ENCODE measurements at places on chromosomes 5 and 9.
A peak's percentile ranks its signal among the peaks of the same experiment; 100 is the strongest.

DNA sequence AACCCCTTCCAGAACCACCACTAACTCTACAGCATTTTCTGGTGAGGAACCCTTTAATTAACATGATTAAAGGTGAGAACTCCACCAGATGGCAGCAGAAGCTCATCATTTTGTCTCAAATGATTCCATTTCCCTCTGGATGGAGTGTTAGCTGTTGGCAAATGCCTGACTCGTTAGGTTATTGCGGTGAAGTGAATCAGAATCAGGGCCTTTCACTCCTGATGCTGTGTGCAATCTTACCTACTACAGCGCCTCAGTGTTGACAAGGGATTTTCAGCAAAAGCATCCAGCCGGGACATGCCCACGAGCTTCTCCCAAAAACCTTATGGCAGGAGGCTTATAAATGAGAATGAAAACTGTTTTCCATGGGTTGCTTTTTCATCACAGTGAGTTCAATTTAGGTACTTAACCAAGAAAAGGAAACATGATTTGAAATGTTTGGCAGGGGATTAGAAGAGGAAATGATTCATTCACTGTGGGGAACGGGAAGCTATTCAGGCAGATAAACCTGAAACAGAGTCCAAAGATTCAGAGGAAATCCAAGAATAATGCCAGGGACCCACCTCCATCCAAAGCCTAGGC, 48.0 kb upstream of the CAST start:
- peak; percentile 25 for DNase-seq

GRCh38 chr9:87212605-87213021, 265.3 kb upstream of the GAS1 start:
- DNase-seq: no peak

DNA sequence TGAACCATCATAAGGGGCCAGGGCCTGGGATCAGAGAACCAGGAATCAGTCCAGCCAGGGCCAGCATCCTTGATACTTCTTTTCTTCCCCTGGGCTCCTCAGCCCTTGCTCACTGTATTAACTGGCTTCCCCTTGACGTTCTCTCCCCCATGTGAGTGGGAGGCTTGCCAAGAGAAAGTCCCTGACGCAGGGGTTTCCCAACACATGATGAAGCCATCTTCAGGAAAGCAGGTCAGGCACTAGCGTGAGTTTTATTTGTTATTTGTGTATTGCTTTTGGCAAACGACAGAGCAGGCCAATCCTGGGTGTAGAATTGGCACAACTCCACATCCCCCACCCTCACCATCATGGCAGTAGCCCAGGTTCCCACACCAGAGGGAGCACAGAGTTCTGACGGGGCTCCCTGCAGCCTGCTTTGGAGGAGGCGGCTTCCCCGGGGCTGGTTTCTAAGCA, 165.5 kb upstream of the NFIL3 start:
- DNase-seq: no peak

GRCh38 chr5:67971223-67971830, 244.2 kb upstream of the PIK3R1 start:
- no peak for DNase-seq

DNA sequence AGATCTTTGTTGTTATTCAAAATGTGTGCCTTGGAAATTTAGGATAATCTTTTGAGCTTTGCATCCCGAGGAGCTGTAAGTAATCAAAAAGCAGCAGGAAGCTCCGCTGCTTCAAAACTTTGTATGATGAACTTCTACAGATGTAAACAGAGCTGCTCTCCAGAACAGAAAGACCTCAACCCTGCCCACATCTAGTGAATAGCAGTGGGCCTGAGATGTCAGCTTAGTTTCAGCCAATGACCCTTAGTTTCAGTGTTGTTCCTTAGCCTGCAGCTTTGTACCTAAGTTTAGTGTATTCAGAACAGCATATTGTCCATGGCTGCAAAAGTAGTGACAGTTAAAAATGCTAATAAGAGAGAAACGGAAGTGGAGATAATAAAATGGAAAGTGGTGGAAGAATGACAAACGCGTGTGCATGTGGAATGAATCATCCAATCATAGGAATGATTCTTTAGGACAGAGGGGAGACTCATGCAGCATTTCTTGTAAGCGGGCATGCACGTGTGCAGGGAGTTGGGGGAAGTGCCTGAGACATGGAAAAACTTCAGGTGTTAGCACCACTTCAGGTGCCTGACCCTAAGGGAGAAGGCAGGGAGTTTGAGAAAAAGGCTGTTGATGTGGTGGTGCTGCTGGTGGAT, 24.9 kb downstream of the SNX24 start:
- DNase-seq: no peak

DNA sequence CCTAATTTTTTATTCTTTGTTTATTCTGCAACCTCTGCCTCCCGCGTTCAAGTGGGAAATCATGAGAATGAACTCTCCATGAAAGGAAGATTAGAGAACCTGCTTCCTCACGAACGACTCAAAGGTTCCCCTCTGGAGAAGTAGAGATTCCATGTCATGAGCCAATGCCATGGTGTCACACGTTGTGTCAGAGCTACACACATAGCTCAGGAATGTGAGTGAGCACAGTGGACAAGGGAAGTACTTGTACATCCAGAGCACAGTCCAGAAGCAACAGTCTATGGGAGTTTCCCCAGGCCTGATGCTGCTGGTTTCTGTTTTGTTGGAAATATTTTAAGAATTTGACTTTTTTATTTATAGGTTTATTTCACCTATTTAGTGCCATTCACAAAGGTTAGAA, 26.8 kb upstream of the PPP2CA start:
- DNase-seq: no peak

- DNase-seq: no peak
Measured at GRCh38 chr9:133955821-133956411, 36.2 kb downstream of the VAV2 start.

GRCh38 chr9:97307091-97307490, 368 bp upstream of the CCDC180 start:
- DNase-seq: peak; percentile 34

- DNase-seq: no peak
Measured at GRCh38 chr9:16704116-16705110, 166.1 kb downstream of the BNC2 start.

GRCh38 chr9:125732562-125732961, 14.6 kb upstream of the PBX3 start:
- DNase-seq: no peak

GRCh38 chr5:75848077-75848476, 130.8 kb upstream of the POC5 start:
- no peak for DNase-seq

DNA sequence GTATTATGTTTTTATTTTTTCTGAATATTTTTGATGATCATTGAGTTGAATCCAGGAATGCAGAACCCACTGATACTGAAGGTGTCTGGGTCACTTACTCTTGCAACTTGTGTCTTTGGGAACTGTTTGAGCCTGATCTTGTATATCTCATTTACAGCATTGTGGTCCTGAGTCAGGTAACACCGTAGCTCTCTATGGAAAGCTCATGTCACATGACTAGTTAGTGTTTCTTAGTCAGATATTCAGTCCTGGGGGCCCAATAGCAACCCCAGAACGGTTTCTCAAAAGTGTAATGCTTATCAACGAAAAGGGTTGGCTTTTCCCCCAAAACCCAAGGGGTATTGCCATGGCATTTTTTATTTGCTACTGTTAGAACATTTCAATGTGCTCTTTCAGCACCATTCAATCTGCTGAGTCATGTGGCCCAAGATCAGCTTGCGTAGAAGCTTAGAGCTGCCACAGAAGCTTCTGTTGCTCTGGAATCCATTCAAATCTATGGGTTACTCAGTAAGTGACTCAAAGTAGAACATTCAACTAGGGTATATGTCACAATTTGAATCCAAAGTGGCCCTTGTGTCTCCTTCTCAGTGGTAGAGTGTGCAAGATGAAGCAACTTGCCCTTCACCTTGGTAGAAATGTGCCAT, 12.1 kb upstream of the PTAR1 start:
- no peak for DNase-seq

GRCh38 chr5:151923866-151924476, 680 bp downstream of the GLRA1 start:
- DNase-seq: no peak

- DNase-seq: no peak
Measured at GRCh38 chr5:57986761-57987341, 473.0 kb downstream of the PLK2 start.

- no peak for DNase-seq
Measured at GRCh38 chr5:103371046-103371607, 112.6 kb downstream of the MACIR start.

DNA sequence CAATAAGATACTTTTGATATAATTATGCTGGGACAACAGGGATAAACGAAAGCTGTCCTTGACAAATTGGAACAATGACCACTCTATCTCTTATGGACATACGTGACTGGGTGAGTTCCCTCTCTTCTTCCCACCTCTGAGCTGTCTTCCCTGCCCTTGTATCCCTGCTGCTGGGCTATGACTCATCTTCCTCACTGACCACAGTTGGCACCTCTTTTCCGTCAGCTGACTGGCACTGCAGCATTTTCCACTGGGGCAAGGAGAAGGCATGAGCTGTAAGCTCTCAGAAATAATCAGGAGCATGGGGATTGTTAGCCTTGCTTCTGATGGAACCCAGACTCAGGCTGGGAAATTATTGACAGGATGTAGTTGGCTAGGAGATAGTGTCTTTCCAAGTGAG, 48.7 kb downstream of the PCSK1 start:
- DNase-seq: no peak

DNA sequence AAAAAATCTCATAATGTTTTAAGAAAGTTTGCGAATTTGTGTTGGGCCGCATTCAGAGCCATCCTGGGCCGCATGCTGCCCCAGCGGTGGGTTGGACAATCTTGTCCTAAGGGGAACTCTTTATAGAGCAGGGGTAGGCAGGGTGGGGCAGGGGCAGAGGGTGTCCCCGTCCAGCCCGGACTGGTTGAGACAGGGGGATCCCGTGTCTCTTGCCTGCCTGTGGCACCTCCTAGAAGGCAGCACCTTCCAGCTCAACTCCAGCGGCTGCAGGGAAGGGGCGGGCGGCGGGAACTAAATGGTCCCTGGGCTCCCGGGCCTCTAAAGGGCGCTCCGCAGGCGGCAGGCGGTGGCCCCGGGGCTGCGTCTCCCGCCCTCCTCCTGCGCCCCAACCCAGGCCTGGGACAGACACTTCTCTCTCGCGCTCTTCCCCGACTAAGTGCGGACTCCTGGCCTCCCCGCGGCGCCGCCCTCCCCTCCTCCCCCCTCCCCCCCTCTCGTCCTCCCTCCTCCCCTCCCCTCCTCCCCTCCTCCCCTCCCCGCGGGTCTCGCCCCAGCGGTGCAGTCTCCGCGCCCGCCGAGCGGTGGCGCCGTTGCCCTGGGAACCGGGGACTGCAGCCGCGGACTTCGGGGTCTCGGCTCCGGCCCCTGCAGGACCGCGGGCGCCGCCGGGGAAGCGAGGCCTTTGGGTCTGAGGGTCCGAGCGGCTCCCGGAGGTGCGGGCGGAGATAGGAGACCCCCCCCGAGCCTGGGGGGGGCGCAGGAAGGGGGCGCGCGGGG, 132.6 kb downstream of the MRPL36 start:
- no peak for DNase-seq

DNA sequence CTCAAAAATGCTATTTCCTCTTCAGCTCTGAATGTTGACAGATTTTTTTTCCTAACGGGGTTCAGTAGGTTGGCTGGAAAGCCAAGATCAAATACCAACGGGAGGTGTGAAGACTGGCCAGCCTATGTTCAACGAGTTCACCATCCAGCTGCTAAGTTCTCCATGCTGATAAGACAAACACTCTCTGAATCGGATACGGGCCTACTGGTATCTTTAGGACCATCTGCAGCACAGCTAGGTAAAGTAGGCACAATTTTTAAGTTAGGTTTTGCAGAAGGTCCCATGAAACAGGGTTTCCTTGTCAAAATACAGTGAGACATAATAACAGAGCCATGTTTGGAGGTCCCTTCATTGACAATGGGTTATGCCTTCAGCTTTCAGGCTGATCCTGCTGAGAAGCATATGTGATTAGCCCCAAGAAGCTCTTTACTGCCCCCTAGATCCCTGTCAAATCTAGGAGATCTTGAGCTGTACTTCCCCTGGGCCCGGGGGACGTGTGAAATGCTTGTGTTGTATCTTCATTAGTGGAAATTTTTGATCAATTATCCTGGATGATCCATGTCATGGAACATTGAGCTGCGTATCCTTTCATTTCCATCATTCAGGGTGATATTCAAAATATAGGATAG, 60.6 kb downstream of the PGM5 start:
- DNase-seq: no peak

GRCh38 chr5:6059137-6059800, 319.1 kb downstream of the MED10 start:
- DNase-seq: no peak

DNA sequence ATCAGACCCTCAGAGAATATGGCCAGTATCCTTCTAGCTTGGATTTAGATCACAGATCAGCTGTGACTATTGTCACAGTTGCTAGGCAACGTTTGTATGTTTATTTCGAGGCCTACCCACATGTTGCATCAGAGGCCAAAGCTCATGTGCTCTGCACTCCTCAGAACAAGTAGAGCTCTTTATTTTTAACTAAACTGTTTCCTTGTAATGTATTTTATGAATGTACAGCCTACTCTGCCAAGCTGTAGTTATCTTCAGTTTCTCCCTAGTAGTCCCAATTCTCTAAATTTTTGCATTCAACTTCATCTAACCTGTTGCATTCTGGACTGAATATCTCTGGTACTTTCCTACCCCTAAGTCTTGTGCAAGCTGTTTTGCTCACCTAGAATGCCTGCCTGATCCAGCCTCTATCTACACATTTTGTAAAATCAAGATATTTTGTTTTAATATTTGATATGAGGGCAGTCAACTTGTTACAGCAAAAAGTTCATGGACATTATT, 52.8 kb downstream of the CAST start:
- DNase-seq: no peak

DNA sequence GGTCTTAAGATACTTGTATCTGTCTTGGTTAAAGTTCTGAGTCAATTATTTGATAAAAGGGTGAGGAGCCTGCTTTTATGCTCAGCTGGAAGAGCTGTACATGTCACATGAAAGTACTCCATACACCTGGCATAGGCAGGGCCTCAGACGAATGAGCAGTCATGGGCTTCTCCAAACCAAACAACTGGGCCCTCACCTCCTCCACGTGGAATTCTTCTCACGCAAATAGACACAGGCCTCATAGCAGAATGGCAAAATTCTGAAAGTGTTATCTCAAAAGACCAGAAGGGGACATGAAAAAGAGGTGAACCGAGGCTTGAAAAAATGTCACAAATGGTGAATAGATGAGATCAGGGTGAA, 48.6 kb downstream of the FAM240B start:
- DNase-seq: no peak

DNA sequence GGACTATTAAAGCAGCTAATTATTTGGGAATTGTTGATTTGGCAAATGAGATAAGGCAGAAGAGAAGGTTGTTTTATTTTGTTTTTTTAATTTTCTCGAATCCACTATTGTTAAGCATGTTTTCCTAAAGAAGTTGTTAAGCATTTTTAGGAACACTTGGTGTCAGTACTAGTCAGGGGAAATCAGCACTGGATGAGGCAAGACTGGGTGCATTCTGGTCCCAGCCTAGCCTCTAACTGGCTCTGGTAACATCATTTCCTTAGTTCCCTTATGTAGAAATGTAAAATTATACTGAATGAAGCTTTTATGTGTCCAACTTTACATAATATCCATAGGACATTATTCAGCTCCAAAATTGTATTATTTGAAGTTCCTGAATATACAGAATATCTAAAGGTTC, 196.1 kb downstream of the PCSK5 start:
- DNase-seq: no peak

- no peak for DNase-seq
Measured at GRCh38 chr9:131651599-131651998, 88.3 kb downstream of the RAPGEF1 start.

GRCh38 chr5:149007174-149007573, 55.7 kb downstream of the SH3TC2 start:
- no peak for DNase-seq

- DNase-seq: no peak
Measured at GRCh38 chr5:98742396-98743073, 30.9 kb upstream of the RGMB start.

- DNase-seq: no peak
Measured at GRCh38 chr9:31136524-31136923, 1247.9 kb upstream of the ACO1 start.

All from stimulated activated CD4-positive, alpha-beta T cell treated with anti-CD3 and anti-CD28 coated beads, Interleukin-15, amount 100 ng/mL, for 48 hours (primary cell).